ENCODE measurements at places on chromosomes 3 and 15. TPM values are rescaled to one million over a fixed set of nuclear protein-coding genes. Genes with fewer than 3 reads are reported as not detected.
A peak's percentile ranks its signal among the peaks of the same experiment; 100 is the strongest.

- no peak for DNase-seq
Observed at GRCh38 chr3:197713477-197713822, 23.3 kb downstream of the RUBCN start.

GRCh38 chr3:130411320-130411719 lies 65.8 kb downstream of the COL6A5 start:
- DNase-seq: no peak

- no peak for DNase-seq
Observed at GRCh38 chr15:61697796-61698195, 362.5 kb downstream of the VPS13C start.

The TPRG1 gene
- 2.1 TPM for total RNA-seq

GRCh38 chr15:66323312-66323928 lies 30.1 kb downstream of the DIS3L start:
- no peak for DNase-seq

GRCh38 chr3:73697020-73697419 lies 72.3 kb upstream of the PDZRN3 start:
- DNase-seq: no peak

DNA sequence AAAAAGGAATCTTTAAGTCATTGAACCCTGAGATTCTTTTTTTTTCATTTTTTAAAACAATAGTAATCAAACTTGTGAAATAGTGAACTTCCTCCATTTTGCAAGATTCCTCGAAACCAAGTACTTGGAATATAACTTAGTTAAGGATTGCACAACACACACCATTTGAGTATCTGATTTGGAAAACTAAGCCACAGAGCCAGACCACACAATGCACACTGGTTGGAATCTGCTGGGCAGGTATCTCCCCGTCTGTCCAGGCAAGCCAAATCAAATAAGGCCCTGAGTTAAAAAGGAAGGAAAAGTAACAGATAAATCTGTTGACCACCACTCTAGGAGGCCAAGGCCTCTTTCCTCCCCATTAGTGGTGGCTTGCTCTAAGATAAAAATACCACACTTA lies 177.5 kb upstream of the ICE2 start:
- DNase-seq: no peak

DNA sequence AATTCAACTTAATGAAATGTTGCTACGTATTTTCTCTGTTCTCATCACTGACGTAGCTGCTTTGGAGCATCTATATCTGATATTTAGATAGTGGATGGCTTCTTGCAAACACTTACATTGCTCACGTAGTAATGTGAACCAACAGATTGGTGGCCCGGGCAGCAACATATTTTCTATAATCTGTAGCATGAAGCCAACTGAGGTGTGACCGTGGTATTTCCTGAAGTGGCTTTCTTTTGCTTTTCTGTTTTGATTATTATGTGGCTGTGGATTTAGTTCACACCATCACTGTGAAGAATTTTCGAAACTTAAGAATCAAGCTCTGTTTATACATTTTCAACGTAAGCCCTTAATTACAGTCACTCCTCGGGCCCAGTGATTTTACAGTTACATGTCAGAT lies 288.5 kb downstream of the LPP start:
- DNase-seq: no peak

- DNase-seq: no peak
Observed at GRCh38 chr15:52727815-52728214, 48.6 kb upstream of the ATOSA start.

The GOLGA6B gene
- not detected for total RNA-seq

The CHDH gene
- total RNA-seq: 1.0 TPM

DNA sequence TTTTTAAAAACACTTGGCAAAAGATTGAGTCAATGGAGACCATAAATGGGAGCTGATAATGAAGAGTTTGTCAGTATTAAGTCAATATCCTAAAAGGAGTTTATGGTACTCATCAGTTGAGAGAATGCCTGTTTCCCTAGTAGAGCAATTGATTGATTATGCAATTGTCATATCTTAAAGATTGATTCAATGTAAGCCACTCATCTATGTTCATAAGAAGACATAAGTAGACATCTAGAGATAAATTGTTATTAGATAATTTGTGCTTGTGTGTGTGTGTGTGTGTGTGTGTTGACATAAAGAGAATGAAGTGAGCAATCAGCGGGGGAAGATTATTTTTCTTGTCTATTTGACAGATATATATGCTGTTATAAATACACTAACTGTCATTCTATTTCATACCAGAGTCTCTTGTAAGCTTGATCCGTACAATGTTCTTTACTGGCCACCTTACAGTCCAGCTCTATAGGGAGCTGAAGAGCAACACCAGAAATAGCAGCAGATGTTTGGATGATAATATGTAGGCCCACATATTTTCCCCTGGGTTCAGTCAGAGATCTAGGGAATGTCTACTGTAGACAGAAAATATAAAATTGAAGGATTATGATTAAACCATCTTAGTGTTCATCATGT lies 848.6 kb upstream of the EPHA6 start:
- DNase-seq: no peak

DNA sequence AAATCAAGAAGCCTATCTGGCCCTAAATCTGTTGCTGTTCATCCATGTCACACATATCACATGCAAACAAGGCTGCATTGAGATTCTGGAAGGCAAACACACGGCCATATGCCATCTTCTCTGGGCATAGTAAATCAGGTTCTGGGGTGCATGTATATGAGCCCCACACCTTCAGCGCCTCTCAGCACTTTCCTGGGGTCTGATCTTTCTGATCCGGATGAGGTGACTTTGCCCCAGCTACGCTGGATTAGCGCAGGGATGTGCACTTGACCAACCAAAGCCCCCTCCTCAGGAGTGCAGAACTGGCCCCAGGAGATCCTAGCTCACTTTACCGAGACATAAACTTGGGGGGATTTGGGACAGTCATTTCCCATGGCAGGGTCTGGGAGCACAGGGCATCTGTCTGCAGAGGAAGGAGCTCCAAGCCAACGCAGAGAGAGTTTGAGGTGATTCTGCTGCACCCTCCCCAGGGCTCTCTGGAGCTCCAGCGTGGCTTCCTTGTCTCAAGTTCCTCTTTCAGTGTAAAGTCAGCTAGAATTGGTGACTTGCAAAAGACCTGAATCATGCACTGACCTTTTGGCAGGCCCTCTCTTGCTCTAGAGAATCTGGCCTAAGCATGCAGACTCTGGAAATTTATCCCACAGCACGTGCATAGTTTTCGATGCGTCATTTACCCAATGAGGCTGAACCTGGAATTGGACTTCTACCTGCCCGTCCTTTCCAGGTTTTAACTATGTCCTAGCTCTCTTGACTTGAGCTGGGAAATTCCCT lies 63.5 kb upstream of the KLF13 start:
- DNase-seq: no peak

The EPHB1 gene
- 5.7 TPM for total RNA-seq

DNA sequence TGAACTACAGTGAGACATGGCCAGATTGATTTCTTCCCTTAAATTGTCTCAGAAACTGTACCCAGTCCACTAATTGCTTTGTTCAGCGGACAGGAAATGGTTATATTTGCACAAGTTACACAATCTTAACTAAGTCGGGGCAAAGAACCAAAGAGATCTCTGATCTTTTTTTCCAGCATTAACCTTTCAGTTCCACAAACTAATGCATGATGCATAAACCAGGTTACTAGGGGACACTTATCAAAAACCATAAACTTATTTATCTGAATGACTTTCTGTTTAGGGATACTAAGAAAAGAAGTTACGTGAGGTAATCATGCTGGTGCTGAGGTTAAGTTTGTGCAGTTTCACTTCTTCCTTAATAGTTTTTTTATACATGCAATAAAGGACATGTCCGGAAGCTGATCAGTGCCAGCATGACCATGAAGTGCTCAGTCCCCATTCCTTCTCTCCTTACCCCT lies 22.4 kb downstream of the FNDC3B start:
- DNase-seq: no peak

DNA sequence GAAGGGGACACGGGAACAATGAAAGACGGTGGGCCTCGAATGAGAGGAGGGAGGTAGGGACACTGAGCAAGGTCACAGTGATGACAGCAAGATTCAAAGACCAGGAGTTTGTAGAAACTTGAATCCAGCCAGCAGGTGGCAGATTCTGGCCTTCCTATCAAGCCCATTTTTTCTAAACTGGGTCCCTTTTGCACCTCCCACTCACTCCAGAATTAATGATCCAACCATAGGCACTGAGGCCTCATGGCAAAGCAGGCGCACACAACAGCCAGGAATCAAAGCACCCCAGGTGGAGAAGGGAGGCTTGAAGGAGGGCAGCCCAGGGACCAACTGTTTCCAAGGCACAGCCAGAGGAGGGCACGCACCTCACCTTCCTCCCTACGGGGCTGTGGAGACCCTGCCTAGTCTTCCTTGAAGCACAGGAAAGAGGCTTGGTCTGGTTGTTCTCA lies 90.2 kb downstream of the ANP32A start:
- DNase-seq: peak; percentile 47

The SLC27A2 gene
- 0.51 TPM for total RNA-seq

DNA sequence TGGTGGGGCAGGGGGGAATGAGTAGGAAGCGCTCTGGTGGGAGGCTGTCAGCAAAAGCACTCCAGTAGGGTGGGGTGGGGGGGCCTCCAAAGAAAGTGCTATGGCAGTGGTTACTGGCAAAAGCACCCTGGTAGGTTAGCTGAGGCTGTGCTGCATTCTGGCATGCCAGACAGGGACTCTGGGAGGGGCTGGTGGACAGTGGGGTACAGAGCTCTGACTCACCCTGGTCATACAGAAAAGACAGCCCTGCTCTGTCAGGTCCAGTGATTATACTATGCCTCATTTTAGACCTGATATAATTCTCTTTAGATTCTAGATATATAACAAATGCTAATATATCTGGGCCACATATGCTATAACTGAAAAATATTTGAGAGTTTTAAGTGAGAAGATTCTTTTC lies 82.8 kb upstream of the CPNE4 start:
- DNase-seq: no peak

The ACKR4 gene
- not detected for total RNA-seq

DNA sequence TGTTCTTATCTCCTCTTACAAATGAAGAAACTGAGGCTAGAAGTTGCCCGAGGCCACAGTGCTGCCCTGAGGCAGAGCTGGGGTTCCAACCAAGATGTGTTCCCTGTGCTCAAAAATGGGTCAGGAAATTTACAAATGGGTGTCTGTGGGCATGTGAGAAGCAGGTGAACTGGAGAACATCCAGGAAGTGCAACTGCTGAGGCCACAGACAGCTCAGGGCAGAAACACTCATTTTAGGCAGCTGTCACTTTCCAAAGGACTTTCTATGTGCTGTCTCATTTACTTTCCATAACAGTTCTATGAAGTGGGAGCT lies 47.2 kb upstream of the ATP2B2 start:
- no peak for DNase-seq

GRCh38 chr3:137264843-137265330 lies 307.1 kb downstream of the IL20RB start:
- DNase-seq: no peak

DNA sequence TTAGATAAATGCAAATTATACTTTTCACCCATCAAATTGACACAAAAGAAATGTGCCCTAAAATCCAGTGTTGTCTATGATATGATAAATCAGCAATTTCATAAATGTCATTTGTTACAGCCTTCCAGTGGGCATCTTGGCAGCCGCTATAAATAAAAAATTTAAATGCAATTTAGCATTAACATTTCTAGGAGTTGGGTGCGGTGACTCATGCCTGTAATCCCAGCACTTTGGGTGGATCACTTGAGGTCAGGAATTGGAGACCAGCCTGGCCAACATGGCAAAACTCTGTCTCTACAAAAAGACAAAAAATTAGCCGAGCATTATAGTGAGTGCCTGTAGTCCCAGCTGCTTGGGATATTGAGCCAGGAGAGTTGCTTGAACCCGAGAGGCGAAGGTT lies 65.9 kb upstream of the POMGNT2 start:
- DNase-seq: no peak

All from endothelial cell (in vitro differentiated cells).